Activated T-cell treated with anti-CD3 and anti-CD28 coated beads for 1 hour (primary cell): ENCODE measurements at places on chromosomes 3 and 15.

- DNase-seq, result no peak
Measured at GRCh38 chr3:157671656-157672055, 168.4 kb upstream of the VEPH1 start.

GRCh38 chr3:191682961-191683360 lies 222.0 kb downstream of the PYDC2 start:
- no peak for DNase-seq

DNA sequence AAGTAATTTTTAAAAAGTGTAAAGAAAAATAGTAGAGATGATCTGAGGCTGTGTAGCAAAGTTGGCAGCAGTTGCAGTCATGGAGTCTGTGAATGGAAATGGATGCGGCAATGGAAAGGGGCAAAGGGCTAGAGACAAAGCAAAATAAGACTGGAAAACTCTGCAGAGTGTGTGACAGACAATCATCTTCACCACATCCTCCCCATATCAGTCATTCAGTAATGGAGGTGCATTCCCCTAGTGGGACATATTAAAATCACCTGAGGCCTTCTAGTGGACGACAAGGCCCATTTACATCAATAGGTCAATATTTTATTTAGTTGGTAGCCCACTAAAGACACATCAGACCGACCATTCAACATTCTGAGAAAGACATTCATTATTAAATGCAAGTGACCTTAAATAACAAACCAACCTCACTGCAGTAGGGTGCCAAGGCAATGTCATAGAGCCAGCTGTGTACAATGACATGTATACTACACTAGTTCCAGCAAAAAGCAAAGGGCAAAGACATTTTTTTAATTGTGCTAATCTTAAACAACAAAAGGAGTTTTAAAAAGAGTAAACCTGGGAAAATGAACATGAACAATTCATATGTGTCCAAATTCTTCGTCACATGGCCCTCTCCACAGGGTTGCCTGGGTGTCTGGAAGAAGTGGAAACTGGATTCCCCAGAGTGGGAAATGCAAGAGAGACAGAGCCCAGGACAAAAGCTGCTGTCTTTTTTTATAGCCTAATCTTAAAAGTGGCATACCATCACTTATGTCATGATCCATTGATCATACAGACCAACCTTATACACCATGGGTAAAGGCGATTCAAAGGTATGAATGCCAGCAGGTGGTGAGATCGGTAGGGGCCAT lies 15.6 kb upstream of the RAP2B start:
- no peak for DNase-seq

- no peak for DNase-seq
Measured at GRCh38 chr3:37324850-37325321, 150.5 kb upstream of the LRRFIP2 start.

GRCh38 chr3:86961297-86961696 lies 29.7 kb downstream of the VGLL3 start:
- no peak for DNase-seq

DNA sequence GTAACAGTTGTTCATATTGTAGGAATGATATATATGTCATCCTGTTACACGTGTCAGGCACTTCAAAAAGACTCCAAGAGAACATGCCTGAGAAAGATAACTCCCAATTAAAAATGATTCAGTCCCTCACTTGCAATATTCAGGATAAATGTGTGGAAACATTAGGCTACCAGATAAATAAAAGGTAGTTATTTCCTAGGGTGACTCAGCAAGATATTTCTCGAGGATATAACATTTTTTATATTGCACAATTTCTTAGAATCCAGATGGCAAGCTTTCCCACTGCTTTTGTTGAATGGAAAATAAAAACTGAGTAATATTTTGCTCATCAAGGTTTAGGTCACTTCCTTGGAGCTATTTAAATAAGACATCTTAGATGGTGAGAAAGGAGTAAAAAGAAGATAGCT lies 181.4 kb downstream of the GAP43 start:
- no peak for DNase-seq

DNA sequence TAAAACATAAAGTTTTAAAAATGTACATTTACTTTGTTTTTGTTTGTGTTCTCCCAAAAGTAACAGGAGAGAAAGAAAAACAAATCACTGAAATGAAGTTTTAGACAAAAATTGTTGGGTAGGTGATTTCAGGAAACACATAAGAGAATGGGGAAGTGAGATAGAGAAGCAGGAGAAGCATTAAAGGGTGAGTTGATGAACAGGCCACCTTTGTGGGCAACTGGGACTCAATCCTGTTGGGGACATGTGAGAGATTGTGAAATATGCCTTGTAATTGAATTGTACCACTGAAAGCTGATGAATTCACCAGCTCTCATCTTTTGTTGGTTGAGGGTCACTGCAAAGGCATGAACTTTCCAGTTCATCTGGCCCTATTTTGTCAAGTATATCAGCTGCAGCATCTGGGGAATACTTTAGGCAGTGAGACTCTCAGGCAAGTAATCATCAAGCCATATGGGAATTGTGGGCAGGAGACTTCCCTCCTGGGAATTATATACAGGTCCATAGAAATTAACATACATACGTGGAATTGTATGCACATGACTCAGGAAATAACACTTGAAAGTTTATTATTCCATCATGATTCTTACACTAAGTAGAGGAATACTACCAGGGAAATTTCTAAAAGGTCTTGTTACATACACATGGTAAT lies 181.0 kb downstream of the ZBBX start:
- no peak for DNase-seq

- no peak for DNase-seq
Measured at GRCh38 chr15:29904757-29905417, 82.6 kb upstream of the TJP1 start.

DNA sequence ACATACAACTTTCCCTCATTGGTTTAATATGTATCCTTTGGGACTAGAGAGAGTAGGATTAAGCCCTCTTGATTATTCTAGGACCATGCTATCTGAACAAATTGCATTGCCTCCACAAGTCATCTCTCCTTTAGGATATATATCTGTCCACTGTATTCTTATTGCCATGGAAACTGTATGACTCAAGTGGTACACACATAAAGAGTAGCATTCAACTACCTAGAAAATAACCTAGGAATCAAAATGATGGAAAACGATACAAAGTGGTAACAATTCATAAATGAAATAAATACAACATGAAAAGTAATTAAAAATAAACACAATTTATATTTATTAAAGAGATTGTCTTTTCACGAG lies 212.1 kb upstream of the P2RY1 start:
- DNase-seq, result no peak

- no peak for DNase-seq
Measured at GRCh38 chr15:67077641-67078215, 12.3 kb downstream of the SMAD3 start.

GRCh38 chr3:107065094-107065861 lies 312.0 kb upstream of the CCDC54 start:
- no peak for DNase-seq

- no peak for DNase-seq
Measured at GRCh38 chr3:94303897-94304296, 241.0 kb downstream of the NSUN3 start.

- DNase-seq, result no peak
Measured at GRCh38 chr3:133158686-133159085, 120.5 kb downstream of the TMEM108 start.

DNA sequence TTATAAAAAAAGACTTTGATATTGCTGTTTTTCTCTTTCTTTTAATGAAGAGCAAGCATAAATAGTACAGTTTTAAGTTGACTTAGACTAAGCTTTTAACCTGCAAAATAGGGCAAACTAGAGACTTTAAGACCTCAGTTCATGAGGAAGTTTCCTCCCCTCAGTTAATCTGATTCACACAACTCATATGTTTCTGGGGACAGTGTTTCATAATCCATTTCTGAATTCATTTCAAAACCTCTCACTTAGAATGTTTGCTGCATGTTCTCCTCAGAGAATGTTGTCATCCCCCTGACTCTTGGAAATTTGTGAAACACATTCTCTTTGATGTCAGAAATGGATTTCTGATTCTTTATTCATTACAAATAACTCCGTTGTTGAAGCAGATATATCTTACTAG lies 79.3 kb upstream of the SKOR1 start:
- DNase-seq, result no peak

- no peak for DNase-seq
Measured at GRCh38 chr3:115330430-115330829, 183.3 kb upstream of the ZBTB20 start.

- no peak for DNase-seq
Measured at GRCh38 chr3:125191730-125192129, 20.8 kb downstream of the SLC12A8 start.

GRCh38 chr3:151084893-151085226 lies 604 bp upstream of the MED12L start:
- DNase-seq, result no peak

- no peak for DNase-seq
Measured at GRCh38 chr3:178244733-178245709, 291.2 kb upstream of the KCNMB2 start.

GRCh38 chr3:19232566-19232965 lies 84.3 kb downstream of the KCNH8 start:
- DNase-seq, result no peak

DNA sequence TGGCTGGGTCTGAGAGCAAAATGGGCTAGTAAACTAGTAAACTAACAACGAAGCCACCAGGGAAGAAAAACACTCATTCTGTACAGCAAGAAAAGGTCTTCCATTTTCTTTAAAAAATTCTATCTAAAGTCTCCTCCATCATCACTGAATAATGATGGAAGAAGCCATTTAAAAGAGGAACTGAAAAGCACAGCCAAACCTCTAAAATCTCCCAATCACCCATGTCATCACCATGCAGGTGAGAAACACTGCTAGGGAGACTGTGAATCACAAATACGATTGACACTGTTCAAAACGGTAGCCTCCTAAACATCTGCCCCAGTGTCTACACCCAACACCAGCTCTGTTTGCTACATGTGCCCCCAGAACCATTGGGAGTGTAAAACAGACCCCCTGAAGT lies 140.4 kb downstream of the RORA start:
- DNase-seq, result no peak

DNA sequence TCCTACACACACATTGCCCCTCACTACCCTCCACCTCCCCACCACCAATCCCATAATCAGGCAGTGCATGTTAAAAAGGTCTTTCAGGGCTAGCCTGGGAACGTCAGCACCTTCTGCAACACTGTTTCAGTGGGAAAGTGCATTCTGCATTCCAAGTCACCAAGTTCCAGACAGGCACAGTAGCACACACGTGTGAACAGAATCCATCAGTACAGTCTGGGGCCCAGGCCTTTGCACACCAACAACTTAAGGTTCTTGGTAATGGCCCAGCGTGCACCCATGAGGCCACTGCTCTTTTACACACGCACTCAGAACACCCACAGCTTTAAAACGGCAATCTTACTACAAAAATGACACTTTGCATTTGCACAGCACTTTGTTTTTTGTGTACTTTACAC lies 1.2 kb downstream of the ANXA2 start:
- DNase-seq, result no peak

- DNase-seq, result no peak
Measured at GRCh38 chr3:58026598-58026997, 18.4 kb downstream of the FLNB start.

DNA sequence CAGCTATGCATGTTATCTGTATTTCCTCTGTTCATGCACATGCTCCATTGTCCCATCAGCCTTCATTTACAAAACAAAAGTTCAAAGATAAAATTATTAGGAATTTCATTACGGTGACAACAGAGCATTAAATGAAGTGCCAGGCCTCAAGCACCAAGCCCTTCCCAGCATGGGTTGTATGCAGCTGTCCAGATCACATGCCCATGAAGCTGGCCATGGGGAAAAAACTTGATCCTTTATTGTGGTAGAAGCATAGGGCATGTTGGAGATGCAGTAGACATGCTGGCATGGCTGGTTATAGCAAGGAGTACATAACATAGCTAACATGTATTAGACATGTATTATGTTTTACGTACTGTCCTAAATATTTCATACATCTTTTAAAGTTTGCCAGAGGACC lies 4.1 kb upstream of the THRB start:
- no peak for DNase-seq

DNA sequence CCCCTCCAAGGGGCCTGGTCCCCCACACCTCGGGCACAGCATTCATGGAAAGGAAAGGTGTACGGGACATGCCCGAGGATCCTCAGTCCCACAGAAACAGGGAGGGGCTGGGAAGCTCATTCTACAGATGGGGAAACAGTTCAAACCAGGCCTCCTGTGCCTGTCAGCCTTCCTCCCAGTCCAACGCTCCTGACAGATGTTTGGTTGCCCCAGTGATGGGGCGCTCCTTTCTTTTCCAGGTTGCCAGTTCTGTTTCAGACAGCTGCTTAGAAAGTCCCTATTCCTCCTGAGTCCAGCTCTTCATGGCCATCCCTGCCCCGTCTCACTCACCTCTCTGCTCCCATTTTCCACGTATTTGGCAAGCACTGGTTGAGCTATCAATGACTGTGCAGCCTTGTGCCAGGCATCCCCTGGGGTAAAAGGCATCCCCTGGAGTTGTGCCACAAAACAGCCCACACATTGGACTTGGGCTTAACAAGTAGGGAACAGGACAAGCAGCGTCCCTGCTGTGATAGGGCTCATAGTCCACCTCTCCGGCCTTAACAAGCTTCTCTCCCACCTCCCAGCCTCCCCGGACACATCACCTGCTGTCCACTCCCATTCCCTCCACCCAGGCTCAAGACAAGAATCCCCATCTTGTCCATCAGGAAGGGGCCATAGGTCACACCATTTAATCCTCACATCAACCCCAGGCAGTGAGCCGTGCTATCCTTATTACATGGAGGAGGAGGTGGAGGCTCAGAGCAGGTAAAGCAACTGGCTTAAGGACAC lies 6.6 kb downstream of the OXTR start:
- DNase-seq, result no peak

DNA sequence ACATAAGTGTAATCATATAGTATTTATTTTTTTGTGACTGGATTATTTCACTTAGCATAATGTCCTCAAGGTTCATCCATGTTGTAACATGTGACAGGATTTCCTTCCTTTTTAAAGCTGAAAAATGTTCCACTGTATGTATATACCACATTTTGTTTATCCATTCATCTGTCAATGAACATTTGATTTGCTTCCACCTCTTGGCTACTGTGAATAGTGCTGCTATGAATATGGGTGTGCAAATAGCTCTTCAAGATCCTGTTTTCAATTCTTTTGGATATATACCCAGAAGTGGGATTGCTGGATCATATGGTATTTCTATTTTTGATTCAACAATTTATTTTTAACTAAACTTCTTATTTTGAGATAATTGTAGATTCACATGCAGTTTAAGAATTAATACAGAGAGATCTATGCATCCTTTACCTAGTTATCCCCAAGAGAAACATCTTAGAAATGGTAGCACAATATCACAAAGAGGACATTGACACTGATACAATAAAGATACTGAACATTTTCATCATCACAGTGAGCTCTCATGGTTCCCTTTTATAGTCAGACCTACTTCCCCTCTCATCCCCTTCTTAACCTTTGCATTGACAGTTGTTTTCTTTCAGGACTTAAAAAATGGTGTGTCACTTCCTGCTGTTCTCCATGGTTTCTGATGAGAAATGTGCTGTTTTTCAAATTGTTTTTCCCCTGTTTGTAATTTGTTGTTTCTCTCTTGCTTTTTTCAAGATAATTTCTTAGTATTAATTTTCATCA lies 90.1 kb downstream of the SATB1 start:
- no peak for DNase-seq

DNA sequence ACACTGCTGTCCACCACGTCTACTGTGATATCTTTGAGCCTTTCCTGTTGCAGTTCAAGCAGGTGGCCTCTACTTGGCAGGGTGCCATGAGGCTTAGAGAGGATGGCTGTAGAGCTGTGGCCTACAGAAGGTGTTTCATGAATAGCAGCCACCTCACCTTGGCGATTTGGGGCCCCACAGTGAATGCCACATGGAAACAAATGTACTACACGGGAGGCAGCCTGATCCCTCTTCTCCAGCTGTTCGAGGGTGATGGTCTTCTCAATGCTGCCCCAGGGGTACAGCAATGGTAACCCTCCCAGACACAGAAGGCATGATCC lies 70.7 kb downstream of the FAM43A start:
- no peak for DNase-seq

- DNase-seq, result no peak
Measured at GRCh38 chr3:65748326-65748725, 290.4 kb downstream of the MAGI1 start.
